ENCODE measurements at places on chromosomes 16 and 17.

- DNase-seq = peak; percentile 86
These were observed 5.3 kb upstream of the WDR24 start for GRCh38 chr16:695355-696089.

GRCh38 chr16:89150090-89150835 is 21.3 kb upstream of the CDH15 start:
- DNase-seq = no peak

- DNase-seq = no peak
These were observed 174.3 kb downstream of the MAP2K6 start for GRCh38 chr17:69588827-69589239.

DNA sequence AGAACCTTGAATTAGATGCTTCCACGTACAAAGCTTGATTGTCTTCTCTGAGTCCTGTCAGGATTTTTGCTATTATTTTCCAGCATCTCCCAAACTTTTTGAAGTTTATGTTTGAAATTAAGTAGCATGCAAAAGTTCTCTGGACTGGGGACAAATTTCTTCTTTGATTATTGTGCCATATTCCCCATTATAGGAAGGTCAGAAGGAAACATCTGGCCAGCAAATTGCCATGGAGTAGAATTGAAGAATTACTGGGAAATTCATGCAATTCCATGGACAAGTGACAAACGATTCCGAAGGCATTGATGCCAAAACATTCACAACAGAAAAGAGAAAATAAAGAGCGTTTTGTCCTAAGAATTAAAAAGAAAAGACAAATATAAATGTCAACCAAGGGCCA is 737.2 kb downstream of the CDH11 start:
- DNase-seq = no peak

GRCh38 chr16:50932348-50932935 is 190.6 kb downstream of the CYLD start:
- DNase-seq = no peak

GRCh38 chr17:64984851-64985521 is 65.7 kb upstream of the LRRC37A3 start:
- DNase-seq = no peak

DNA sequence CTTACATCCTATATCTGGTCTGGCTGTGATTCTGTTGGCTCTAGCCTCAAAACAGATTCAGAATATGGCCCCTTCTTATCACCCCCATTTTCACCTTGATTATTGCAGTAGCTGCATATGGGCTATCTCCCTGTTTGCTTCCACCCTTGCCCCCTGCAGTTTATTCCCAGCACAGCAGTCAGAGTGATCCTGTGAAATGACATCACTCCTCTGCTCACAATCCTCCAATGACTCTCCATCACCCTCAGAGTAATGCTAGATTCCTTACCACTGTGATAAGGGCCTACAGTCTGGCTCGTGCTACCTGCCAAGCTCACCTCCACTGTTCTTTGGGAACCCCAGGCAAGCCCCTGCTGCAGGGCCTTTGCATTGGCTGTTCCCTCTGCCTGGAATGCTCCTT is 92.5 kb downstream of the ASIC2 start:
- peak; percentile 81 for DNase-seq

GRCh38 chr16:55078153-55078552 is 147.5 kb downstream of the IRX5 start:
- DNase-seq = no peak

GRCh38 chr17:30376621-30377452 is 1.9 kb upstream of the CPD start:
- no peak for DNase-seq

DNA sequence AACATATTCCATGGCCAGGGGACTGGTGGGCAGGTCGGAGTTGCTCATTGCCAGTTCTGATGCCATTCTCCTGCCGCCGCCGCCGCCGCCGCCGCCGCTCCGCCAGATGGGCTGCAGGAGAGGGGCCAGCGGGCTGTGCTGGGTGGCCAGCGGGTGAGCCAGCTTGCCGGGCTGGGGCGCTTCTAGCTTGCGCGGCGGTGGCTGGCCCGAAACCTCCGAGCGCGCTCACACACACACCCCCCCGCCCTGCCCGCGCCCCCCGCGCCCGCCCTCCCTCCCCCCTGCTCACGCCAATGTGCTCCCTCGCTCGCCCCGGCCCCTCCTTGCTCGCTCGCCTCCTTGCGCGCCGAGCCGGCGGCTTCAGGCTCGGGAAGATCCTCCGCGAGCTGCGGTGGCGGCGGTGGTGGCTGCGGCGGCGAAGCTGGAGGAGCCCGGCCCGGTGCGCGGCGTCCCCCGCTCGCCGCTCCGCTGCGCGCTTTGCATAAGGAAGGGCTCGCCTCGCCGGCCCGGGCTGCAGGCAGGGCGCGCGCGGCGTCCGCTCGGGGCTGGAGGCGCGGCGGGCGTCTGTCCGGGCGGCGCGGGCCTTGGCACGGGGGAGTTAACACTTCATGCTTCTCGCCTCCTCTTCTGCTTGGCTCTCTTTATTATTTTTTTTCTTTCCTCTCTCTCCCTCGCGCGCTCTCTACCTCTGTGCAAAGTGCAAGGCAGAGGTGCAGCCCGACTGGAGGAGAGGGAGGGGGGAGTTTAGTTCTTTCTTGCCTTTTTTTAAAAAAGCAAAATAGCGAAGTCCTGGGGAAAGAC is 500 bp downstream of the MAF start:
- peak; percentile 38 for DNase-seq

DNA sequence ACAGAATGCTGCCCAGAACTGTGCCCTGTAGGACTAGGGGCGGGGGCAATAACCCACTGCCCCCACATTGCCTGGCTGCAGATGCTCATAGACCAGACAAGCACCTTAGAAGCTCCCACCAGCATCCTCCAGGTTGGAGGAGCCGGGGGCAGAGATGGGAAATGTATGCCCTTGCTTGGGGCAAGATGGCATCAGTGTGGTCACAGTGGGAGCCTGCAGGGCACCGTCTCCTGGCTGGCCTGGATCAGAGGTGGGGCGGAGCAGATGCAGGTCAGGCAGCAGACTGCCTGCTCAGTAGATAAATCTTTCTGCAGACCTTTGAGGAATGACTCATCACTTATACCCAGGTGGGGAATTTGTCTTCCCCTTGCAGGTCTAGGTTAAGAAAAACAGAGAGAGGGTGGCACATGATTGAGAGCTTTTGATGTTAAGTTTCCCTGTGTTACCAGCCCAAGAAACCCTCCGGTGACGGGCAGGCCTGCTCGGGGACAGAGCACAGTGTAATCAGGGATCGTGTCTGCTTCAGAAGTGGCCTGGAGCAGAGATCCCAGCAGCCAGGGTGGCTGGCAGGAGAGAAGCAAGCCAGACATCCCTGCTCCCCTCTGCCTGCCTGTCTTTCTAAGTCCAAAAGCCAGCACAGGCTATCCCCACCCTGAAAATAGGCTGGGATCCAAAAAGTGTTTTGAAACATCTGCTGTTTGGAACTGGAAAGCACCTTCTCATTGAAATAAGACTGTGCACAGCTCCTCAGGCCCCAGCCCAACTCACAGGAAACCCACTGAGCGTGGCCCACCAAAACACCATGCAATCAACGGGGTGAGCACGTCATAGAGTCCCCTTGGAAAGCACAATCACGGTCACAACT is 50.7 kb upstream of the RPL38 start:
- no peak for DNase-seq

DNA sequence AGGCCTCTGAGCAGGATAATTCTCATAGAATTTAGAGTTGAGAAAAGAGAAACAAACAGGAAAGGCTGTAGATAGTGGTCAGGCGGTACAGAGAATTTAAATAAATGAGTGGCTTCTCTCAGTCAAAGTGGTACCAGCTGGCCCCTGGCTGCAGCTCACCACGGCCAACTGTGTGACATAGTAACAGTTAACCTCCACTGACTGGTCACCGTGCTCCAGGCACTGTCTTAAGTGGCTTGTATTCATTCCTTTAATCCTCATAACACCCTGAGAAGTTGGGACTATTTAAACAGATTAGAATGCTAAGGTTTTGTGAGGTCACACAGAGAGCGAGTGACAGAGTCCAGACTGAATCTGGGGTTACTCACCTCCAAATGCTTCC is 108.9 kb downstream of the GNAO1 start:
- no peak for DNase-seq

GRCh38 chr16:89581861-89582563 is 6.5 kb downstream of the CPNE7 start:
- DNase-seq = peak; percentile 47

- DNase-seq = no peak
These were observed 53.9 kb upstream of the NETO2 start for GRCh38 chr16:47197536-47198179.

GRCh38 chr17:61955619-61956018 is 27.8 kb upstream of the INTS2 start:
- no peak for DNase-seq

- no peak for DNase-seq
These were observed 153.5 kb upstream of the CDC42EP4 start for GRCh38 chr17:73465130-73465952.

- DNase-seq = no peak
These were observed 52.5 kb downstream of the SMG6 start for GRCh38 chr17:2251098-2251497.

- DNase-seq = peak; percentile 92
These were observed 17.9 kb upstream of the NSMCE1 start for GRCh38 chr16:27286451-27286850.

DNA sequence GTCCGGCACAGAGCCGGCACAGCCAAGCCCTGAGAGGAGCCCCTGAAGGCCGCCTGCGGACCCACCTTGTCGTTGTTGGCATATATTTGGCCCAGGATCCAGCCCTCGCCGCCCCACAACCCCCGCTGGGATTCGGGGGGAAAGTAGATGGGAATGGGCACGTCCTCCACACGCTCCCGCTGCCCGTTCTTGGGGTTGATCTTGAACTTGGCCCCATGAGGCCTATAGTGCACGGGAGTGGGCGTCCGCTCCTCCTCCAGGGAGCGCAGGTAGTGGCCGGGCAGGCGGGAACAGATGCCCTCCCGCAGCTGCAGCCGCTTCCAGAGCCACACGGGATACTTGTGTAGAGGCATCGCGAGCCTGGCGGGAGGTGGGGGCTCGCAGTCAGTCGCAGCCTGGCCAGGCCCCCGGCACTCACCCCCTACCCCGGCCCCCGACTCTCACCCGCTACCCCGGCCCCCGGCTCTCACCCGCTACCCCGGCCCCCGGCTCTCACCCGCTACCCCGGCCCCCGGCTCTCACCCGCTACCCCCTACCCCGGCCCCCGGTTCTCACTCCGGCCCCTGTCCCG is 387 bp downstream of the MRPL28 start:
- peak; percentile 58 for DNase-seq

DNA sequence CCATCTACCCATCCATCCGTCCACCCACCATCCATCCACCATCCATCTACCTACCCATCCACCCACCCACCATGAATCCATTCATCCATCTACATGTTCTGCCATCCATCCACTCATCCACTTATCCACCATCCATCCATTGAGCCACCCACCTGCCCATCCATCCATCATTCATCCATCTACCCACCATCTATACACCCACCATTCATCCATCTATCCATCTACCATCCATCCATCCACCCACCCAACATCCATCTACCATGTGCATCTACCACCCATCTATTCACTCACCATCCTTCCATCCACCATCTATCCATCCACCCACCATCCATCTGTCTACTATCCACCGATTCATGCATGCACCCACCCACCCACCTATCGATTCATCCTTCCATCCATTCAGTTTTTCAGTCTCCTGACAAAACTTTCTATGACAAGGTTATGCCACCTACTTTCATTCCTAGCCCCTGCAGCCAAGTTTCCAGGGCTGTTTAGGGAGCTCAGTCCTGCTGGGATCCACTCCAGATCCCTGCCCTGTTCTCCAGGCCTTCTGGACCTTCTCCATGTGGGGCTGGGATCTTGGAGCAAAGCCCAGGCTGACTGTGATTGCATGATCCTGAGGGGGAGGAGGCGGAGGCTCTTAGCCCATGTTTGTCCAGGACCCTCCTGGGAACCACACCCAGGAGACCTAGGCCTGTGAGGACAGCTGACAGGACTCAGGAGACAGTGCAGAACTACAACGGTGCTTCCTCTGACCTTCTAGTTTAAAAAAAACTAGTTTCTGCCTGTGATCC is 27.4 kb downstream of the BCO1 start:
- no peak for DNase-seq

DNA sequence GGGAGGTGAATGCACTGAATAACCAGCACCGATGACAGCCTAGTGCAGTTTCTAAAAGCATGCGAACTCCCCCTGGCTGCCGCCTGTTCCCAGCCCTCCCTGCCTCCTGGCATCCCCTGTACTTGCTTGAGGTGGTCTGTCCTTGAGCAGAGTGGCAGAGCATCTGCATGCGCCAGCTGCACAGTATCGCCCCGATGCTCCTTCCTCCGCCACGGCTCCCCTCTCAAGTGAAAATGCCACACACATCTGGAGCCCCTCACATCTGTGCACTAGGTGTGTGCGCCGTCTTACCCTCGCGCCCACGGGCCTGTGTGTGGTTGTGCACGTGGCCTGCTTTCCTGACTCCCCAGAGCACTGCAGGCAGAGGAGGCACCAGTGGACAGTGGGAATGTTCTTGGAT is 111.9 kb downstream of the CCDC182 start:
- DNase-seq = no peak

- DNase-seq = no peak
These were observed 1.5 kb upstream of the CARD14 start for GRCh38 chr17:80168371-80168770.

Measured in ACHN (cell line).